ENCODE measurements at places on chromosomes 7 and 10.

- DNase-seq, result peak; percentile 4
Observed at GRCh38 chr7:107609811-107610261, 29.8 kb downstream of the BCAP29 start.

DNA sequence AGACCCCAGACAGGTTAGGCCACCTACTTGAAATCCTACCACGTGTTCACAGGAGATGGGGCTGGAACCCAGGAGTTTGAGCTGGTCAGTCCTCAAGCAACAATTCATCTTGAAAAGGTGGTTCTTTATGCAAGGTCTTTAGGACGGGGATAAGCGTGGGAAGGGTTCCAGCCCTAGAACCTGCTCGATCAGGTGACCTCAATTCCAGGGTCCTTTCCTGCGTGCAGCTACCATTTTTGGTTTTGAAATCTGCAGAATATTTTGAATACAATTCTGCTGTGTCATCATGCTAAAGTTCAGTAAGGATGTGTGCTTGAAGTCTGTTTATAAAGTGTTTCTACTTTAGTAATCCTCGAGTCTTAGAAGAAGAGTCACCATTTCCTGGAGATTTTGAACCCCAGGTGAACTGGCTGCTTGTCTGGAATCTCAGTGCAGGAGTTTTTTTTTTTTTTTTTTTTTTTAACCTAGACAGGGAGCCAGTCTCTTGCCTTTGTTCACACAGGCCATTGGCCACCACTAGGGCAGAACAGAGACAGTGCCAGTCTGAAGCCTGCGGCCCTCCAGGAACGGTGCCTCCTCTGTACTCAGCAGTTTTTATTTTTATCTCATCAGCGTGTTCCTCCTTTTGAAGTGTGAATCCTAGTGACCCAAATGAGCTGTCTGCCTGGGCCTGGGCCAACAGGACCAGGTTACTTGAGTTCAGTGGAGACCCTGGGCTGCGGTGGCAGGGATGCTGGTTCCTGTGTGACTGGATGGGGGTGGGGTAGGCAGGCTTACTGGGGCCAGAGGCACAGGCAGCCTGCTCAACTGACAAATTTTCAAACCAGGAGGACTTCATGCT lies 54.6 kb downstream of the EEPD1 start:
- no peak for DNase-seq

DNA sequence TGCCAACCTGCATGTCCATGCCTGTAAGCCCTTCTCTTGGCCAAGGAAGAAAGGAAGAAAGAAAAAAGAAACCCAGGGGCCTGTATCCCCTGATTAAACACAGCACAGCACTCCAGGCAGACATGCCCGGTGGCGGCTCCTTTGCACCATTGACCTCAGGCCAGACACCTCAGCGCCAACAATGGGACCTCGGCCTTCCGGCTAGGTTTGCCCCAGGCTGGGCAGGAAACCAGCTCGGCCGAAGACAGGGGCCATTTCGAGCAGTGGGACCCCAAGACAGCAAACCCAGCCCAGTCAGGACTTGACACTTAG lies 2.8 kb downstream of the HOXA10 start:
- DNase-seq, result no peak

DNA sequence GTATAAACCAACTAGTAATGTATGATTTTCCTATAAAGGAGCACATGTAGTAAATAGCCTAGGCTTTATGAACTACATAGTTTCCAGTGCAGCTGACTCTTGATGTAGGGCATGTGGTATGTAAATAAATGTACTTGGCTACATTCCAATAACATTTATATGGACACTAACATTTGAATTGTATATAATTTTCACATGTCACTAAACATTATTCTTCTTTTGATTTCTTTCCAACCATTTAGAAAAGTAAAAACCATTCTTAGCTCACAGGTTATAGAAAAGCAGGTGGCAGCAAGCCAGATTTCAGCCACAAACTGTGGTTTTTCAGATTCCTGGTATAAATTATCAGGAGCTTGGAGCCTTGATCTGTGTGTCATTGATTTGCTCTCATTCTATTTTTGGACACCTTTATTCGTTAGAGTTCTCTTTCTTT lies 1182.0 kb downstream of the CNTNAP2 start:
- peak; percentile 68 for DNase-seq

DNA sequence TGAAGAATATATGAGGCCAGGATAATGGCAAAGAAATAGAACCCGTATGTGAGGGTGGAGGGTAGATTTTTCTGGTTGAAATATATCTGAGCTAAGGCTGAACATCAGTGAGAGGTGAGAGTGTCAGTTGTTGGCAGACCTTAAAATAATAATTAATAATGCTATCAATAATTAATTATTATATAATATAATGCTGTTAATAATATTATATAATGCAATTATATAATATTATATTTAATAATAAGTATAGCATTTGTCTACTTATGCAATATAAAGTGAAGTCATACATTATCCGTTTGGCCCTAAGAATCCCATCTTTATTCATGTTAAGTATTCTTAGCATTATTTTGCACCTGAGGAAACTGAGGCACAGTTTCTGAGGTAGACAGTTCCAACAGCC lies 269.9 kb upstream of the FZD8 start:
- DNase-seq, result no peak

- no peak for DNase-seq
Observed at GRCh38 chr7:102253973-102254370, 32.7 kb upstream of the SH2B2 start.

DNA sequence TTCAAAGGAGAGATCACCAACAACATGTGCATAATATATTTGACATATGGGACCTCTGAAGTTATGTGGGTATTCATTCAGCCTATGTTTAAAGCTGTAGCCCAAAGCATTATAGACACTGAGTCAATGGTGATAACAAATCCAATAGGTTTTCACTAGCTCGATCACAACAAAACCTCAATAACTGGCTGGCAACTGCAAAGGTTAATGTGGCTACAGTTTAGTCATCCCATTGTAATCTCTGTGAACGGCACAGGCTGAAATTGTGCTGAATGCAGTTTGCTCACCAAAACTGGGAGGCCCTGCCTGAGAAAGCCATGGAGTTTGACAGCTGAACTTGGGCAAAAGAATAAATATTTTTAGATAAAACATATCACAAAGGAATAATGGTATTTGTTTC lies 152.4 kb upstream of the ADO start:
- DNase-seq, result no peak

DNA sequence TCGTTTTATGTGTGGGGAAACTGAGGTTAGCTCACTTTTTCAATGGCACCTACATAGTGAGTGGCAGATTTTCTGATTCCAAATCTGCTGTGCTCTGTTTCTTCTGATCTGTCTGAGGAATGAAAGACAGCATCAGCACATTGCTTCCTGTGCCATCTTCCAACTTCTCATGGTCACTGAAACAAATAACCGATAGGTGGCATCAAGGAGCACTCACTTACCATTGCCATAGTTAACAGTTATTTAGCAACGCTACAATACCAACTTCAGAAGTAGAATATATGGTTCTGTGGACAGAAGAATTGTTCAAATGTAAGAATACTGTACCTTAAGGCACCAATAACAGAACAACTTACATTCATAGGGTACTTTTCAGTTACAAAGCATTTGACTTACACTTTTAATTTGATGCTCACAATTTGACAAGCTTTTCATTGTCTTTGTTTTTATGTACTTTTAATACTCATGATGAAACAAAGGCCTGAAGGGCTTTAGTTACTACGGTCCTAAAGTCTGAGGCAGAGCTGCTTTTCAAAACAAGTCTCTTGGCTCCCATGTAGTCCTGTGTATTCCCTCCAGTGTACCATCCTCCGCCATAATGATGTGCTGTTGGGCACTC lies 228.9 kb upstream of the TCF7L2 start:
- DNase-seq, result no peak

GRCh38 chr7:17963281-17963680 lies 23.0 kb upstream of the SNX13 start:
- DNase-seq, result no peak

- no peak for DNase-seq
Observed at GRCh38 chr7:123329988-123330643, 130.3 kb upstream of the SLC13A1 start.

- DNase-seq, result no peak
Observed at GRCh38 chr7:123193235-123193634, 6.5 kb downstream of the SLC13A1 start.

DNA sequence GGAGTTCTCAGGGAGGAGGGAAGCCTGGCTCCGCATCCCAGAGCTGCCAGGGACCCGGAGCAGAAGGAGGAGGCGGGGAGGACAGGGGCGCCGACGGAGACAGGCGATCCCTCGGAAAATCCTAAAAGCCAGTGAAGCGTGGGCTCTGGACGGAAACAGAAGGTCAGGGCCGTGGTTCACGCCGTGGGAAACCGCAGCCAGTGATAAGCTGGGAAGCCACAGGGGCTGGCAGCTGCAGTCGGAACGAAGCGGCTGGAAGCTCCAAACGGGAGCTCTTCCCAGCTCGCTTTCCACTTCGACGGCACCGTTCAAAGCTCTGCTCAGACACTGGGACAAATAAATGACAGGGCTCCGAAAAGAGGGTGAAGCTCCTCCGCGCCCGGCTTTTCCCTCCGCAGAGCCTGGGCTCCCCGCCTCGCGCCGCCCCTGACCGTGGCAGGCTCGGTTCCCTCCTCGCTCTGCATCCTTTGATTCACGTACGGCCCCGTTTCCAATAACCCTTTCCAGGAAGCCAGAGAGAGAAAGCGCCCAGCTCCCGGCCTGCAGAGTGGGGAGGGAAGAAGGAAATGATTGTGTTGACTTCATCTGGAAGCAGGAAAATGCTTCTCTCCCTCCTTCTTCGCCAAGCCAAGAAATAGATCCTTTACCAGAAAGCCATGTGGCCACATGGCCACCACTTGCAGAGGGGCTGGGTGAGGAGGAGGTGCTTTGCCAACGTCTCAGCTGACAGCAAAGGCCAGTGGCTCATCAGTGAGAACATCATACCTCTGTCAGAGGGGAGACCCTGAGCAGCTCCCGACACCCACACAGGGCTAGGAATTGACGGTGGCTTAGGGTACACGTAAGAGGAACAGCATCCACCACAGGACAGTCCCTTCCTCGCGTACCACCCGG lies 57.4 kb downstream of the ADRB1 start:
- DNase-seq, result peak; percentile 18

GRCh38 chr7:94436700-94437099 lies 42.0 kb downstream of the COL1A2 start:
- no peak for DNase-seq
